ENCODE measurements at places on chromosomes 1 and 21.

GRCh38 chr1:170461762-170462384, 70.1 kb upstream of the GORAB start:
- no peak for DNase-seq

DNA sequence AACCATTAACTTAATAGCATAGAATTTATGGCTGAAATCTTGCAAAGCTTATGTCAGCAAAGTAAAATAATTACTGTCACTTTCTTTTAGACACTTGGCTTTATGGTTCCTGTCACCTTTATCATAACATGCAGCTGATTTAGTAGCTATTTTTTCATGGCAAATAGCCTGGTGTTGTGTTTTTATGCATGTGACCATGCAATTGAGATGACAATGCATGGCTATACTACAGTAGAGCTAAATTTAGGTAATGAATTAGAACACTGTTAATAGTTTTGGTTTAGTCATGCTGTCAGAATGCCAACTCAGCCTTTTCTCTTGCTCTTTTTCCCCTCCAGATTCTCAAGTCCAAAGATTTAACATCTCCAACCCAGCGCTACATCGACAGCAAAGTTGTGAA, 88.6 kb downstream of the TGFB2 start:
- DNase-seq, result no peak

GRCh38 chr21:33801424-33802405, 113.9 kb downstream of the ATP5PO start:
- peak; percentile 85 for DNase-seq

DNA sequence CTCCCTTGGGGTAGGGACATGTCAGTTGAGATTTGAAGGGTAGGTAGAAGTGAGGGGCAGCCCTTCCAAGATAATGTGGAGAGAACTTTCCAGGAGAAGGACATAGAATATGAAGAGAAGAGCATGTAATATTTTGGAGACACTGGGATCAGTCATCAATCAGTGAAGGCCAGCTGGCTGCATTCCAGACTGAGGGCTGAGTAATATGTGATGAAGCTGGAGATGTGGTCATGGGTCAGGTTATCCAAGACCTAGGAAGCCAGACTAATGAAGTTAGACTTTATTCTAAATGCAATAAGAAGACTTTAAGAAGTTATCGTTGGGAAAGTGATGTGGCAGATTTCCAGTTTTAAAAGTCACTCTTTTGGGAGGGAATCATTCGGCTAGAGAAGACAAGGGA, 262.0 kb downstream of the HMCN1 start:
- DNase-seq, result no peak

DNA sequence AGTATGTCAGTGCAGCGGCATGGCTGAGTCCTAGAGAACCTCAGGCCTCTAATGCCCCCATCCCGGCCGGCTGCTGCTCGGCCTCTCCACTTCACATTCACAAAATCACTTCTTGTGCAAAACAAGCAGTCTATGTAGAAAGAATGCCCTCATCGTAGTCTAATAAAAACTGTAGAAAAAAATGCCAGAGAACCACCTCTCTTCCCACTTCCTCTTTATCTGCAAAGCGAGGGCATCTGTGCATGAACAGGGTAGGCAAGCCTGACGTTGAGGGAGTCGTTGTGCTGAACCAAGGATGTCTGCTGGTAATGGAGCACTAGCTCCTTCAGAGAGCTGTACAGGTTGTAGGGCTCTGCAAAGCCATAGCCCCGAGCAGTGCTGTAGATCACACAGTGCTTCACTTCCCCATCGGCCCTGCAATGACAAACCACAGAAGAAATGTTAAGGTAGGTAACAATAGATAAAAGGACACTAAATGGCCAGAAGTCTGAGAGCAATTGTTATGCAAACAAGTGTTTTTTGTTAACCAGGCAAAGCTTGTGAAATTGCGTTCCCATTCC, 88.9 kb downstream of the PIK3R3 start:
- DNase-seq, result no peak

GRCh38 chr1:39331647-39332046, 127.2 kb downstream of the MACF1 start:
- DNase-seq, result no peak

DNA sequence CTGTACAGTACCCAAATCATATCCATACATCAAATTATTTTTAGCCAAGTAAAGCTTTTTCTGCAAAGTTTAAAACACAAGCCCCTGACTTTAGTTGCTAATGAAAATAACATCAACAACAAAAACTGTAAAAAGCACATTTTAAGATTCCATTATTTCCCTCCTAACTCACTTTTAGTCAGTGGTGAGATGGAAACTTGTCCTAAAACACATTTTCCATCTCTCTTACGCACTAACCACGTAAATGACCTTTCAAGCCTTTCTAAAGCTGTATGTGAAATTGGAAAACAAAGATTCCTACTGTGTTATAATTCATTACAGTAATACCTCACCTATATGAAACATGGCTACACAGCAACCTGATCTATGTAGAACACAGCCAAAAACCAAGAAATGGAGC, 77.5 kb downstream of the PTPN14 start:
- DNase-seq, result no peak

- DNase-seq, result no peak
Observed at GRCh38 chr1:40802078-40802741, 18.6 kb downstream of the KCNQ4 start.

GRCh38 chr1:182198006-182198605, 136.6 kb upstream of the ZNF648 start:
- no peak for DNase-seq

- no peak for DNase-seq
Observed at GRCh38 chr21:41008974-41009373, 159.0 kb upstream of the BACE2 start.

- no peak for DNase-seq
Observed at GRCh38 chr1:7050751-7051665, 265.8 kb downstream of the CAMTA1 start.

- DNase-seq, result peak; percentile 21
Observed at GRCh38 chr1:7198664-7199063, 413.4 kb downstream of the CAMTA1 start.

GRCh38 chr1:178632653-178633052, 92.4 kb upstream of the RALGPS2 start:
- no peak for DNase-seq

DNA sequence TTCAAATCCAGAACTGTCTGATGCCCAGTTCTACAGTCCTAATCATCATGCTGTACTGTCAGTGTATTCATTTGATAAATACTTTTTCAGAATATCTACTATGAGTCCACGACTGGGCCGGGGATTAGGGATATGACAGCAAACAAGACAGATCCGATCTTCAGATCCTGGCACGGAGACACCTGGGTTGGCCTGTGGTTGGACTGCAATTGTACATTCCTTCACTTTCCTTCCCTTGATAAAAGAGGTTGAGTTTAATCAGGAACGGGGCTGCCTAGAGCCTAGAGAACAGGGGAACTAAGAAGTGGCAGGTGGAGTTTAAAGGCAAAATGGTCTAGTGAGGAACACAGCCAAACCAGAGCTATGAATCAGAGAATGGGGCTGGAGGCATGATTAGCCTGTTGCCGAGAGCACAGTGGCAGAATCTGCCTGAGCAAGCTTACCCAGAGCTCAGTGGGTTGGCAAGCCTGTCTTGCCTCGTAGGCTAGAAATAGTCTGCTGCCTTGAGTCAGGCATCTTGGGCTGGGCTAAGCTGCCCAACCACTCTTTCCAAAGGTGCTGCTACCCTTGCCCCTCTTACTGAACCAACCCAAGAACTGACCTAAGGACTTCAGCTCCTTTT, 38.1 kb upstream of the PTCH2 start:
- DNase-seq, result no peak

DNA sequence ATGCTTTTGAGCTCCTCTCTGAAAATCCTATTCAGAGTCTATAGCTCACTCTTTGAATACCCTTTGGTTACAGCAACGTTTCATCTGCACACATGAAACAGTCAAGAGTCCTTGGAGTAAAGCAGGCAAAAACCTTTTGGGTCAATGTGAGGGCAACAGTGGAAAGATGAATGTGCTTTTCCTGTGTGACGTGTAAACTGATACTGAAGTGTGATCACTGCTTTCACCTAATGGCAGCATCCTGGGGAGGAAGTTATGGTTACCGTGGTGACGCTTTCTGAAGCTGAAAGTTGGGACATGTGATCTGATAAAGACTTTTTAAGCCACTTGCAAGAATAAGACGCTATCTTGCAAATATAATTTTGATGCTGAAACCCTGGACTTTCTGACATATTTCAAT, 160.0 kb downstream of the SEC16B start:
- DNase-seq, result no peak

GRCh38 chr1:10835822-10836421, 39.5 kb upstream of the CASZ1 start:
- DNase-seq, result peak; percentile 85

DNA sequence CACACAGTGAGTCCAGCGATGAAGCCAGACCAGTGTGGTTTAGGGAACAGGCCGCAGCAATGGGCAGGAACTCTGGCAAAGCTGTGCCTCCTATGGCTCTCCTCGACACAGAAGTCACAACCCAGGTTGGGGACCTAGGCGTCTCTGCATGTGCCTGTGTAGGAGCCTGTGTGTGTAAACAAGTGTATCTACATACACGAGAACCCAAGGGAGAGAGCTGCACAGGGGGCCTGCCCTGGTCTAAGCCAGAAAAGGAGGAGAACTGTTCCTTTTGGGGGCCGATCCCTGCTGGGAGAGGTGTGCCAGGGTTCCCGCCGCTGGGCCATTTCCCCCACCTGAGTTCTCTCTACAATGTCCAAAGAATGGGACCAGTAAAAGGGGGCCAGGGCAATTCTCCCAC, 56.0 kb downstream of the CD247 start:
- DNase-seq, result no peak

GRCh38 chr1:165628147-165628822, 2.7 kb upstream of the MGST3 start:
- no peak for DNase-seq

Measured in NCI-H1417 treated with DMSO at 0.1 percent for 48 hours (cell line).